Stimulated activated CD8-positive, alpha-beta memory T cell treated with anti-CD3 and anti-CD28 coated beads, Interleukin-15, amount 100 ng/mL, for 1 hour (primary cell): ENCODE measurements at places on chromosomes 4 and X.

- DNase-seq: no peak
These were observed 668.2 kb upstream of the NDST4 start for GRCh38 chr4:115781528-115782146.

DNA sequence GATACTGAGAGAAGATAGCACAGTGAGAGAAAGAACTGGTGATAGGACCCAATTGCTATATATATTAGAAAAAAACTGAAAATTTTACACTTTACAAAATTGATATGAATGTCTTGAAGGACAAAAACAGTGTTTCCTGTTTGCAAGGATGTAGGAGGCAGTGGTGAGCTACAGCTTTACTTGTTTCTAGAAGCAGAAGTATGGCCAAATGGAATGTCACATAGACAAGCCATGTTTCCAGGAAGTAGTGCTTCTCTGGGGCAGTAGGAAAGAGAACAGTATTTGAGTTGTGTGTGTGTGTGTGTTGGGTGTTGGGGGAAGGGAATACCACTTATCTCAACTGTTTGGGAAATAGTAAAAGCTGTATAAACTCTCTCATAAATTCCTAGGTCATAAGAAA, 60.9 kb upstream of the IBSP start:
- no peak for DNase-seq

DNA sequence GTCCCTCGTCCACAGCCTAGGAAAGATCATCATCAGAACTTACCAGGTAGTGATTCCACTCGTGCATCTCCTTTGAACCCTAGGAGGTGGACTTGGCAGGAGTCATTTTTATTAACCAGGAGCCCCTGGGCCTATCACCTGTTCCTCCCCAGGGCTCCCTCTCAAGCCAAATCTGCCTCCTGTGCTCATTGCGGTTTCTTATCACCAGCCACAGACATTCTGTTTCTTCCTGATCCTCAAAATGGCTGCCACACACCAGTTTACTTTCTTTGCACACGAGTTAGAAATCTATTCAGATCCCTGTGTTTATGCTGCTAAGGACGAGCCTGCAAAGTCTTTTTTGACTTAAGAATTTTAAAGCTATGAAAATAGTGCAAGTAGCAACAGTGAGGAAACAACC, 354.5 kb upstream of the BOD1L1 start:
- no peak for DNase-seq

- no peak for DNase-seq
These were observed 6.1 kb downstream of the NALF2 start for GRCh38 chrX:69510137-69510715.

DNA sequence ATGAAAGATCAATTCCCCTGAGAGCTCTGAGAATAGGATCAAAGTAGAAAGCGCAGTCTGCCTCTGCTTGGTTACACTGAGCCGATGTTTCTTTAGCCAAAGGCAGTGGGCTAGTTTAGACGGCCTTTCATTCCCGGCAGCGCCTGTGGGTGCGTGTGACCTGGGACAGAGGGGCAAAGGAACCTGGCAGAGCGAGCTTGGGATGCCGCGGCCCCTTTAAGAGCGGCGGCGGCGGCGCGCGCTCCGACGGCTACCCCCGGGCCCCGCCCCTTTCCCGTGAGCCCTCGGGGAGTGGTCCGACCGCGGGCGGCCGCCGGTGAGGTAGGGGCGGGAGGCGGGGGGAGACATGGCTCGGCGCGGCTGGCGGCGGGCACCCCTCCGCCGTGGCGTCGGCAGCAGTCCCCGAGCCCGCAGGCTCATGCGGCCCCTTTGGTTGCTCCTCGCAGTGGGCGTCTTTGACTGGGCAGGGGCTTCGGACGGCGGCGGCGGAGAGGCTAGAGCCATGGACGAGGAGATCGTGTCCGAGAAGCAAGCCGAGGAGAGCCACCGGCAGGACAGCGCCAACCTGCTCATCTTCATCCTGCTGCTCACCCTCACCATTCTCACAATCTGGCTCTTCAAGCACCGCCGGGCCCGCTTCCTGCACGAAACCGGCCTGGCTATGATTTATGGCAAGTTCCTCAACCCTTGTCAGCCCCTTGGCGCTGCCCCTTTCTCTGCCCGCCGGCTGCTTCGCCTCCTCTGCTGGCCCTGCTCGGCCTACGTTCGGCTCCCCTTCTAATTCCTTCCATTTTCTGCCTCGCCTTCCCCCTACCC, at the start of gene SLC9A6:
Gene SLC9A6 (plus strand): TSS at position 279 of the 816 bp plus-strand sequence. CDS start 224 bp downstream, at position 503.
- DNase-seq: peak; percentile 30

- DNase-seq: no peak
These were observed 1006.3 kb upstream of the AGA start for GRCh38 chr4:178448372-178449035.

GRCh38 chr4:188078116-188078515, 31.3 kb downstream of the TRIML2 start:
- DNase-seq: no peak

DNA sequence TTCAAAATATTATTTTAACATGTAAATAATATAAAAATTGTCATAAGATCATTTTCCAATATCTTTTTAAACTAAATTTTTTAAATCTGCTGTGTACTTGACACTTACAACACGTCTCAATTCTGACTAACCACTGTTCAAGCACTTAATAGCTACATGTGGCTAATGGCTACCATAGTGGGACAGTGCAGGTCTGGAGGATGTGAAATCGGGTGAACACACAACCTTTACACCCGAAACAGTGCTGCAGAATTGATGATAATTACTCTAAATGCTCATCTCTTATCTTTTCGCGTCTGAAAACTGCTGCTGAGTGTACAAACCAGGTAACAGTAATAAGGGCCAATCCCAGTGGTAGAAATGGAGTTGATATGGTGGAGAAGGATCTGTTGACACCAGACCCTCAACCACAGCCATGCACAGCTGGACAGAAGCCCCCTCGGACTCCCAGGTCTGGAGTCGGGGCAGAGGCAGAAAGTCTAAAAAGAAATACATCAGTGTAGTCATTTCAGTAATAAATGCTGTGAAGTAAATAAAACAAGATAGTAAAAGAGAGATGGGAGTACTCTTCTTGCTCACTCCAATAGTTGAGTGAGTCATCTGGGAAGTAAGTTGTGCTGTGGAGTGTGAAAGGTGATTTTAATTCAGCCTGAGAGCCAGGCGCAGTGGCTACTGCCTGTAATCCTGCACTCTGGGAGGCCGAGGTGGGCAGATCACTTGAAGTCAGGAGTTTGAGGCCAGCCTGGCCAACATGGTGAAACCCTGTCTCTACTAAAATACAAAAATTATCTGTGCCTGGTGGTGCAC, 150.0 kb downstream of the CBR4 start:
- no peak for DNase-seq

GRCh38 chrX:24081661-24082154, 27.0 kb downstream of the EIF2S3 start:
- no peak for DNase-seq

GRCh38 chr4:41512136-41512535, 25.8 kb upstream of the LIMCH1 start:
- no peak for DNase-seq

- DNase-seq: no peak
These were observed 256.6 kb downstream of the STK32B start for GRCh38 chr4:5307928-5308327.

GRCh38 chr4:8039290-8039689, 99.6 kb upstream of the AFAP1 start:
- no peak for DNase-seq

DNA sequence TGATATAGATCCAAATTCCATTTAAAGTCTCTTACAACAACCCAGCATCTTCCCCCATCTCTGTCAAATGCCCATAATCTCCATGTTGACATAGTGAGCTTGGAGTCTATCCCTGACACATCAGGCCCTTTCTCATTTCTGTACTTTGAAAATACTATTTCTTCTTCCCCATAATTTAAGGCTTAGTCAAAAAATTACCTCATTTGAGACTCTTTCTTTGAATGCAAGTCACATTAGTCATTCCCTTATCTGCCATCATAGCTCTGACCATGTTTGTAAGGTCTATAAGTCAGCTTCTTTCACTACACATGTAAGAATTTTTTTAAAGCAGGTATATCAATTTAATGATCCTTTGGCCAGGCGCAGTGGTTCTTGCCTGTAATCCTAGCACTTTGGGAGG, 99.9 kb downstream of the DDX60 start:
- DNase-seq: no peak

GRCh38 chr4:120821977-120822376, 100.5 kb downstream of the PRDM5 start:
- DNase-seq: no peak

- DNase-seq: no peak
These were observed 97.2 kb downstream of the GUCY2F start for GRCh38 chrX:109384699-109385098.

DNA sequence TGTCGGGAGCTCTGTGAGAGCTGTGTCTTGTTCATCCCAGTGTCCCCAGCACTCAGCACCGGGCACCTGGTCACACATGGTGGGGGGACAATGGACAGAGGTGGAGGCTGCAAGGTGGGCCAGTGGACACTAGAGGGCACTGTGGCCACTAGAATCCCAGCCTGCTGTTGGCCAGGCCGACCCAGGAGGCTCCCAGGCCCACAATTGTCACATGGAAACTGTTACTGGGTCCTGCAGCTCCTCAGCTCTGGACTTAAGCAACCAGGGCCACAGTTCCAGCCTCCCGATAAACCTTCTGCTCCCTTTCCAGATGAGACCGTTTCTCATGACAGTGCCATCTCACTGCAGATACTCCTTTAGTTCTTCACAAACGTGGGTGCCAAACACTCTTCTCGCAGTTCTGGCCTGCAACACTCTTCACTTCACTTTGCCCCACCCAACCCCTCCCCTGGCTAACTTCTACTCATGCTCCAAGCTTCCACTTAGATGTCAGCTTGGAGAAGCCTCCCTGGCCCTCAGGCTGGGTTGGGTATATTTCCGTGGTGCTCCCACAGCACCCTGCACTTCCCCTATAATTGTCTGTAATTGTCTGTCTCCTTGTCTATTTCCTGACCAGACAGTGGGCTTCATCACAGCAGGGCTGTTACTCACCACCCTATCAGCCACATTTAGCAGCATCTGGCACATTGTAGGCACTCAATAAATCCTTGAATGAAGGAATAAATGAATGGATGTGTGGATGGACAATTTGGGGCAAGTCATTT, 3.5 kb upstream of the IQSEC2 start:
- no peak for DNase-seq

- DNase-seq: no peak
These were observed 9.2 kb upstream of the HPGD start for GRCh38 chr4:174531486-174531885.

- DNase-seq: no peak
These were observed 566.5 kb upstream of the FRG1 start for GRCh38 chr4:189374176-189374575.

- no peak for DNase-seq
These were observed 115.4 kb upstream of the STK26 start for GRCh38 chrX:131907488-131908314.

GRCh38 chr4:123651066-123651465, 254.5 kb downstream of the SPRY1 start:
- no peak for DNase-seq

DNA sequence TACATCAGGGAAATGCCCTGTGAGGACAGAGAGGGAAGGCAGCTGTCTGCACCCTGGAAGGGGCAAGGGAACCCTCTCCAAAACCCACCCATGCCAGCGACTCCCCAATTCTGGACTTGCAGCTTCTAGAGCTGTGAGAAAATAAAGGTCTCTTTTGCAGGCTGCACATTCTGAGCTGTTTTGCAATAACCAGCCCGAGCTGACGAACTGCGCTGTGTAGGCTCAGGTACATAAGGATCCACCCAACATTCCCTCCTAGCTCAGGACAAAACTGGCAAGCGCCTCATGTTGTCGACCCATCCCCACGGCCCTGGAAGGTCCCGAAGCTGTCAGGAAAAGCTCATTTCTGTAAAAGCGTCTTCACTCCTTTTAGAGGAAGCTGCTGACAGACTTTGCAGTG, 271.8 kb downstream of the CRLF2 start:
- DNase-seq: no peak

- no peak for DNase-seq
These were observed 109.6 kb downstream of the ANXA3 start for GRCh38 chr4:78661086-78661690.

- no peak for DNase-seq
These were observed 200.7 kb downstream of the TLL1 start for GRCh38 chr4:166073783-166074182.

- no peak for DNase-seq
These were observed 44.4 kb downstream of the RBM47 start for GRCh38 chr4:40585201-40585799.

GRCh38 chr4:8093587-8094274, 64.9 kb downstream of the ABLIM2 start:
- DNase-seq: no peak

- DNase-seq: no peak
These were observed 106.4 kb upstream of the FTHL17 start for GRCh38 chrX:31178064-31178768.

DNA sequence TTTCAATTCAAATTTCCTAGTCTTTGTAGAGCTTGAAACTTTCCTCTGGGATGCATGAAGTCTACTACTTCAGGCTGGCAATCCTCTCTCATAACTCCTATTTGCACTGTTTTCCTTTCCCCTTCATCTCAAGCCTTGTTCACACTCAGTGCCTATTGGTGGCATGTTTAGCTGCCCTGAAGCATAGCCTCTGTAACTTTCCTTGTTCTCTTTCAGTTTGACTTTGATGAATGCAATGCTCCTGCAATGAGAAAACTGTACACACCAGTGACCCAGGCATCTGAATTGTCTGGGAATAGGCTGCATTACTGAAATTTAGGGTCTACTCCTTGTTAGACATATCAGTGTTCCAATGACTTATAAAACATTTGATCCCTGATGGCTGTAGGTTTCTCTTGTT, 81.7 kb downstream of the ANK2 start:
- no peak for DNase-seq

DNA sequence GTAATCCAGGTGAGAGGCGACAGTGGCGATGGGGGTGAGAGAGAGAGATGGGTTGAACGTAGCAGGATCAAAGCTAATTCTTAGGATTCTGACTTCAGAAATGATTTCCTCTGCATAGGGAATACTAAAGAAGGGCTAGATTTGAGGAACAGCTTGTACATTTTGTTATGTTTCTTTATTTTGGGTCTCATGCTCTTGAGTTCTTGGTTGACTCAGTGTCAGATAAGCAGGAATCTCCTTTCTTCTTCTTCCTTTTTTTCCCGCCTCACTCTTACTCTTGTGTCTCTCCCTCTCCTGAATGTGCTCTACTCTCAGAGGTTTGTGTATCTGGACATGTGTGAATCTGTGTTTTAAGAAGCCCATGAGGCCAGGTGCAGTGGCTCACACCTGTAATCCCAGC, 36.4 kb downstream of the FAM193A start:
- DNase-seq: no peak

GRCh38 chr4:74408639-74409038, 36.3 kb upstream of the AREG start:
- DNase-seq: no peak

DNA sequence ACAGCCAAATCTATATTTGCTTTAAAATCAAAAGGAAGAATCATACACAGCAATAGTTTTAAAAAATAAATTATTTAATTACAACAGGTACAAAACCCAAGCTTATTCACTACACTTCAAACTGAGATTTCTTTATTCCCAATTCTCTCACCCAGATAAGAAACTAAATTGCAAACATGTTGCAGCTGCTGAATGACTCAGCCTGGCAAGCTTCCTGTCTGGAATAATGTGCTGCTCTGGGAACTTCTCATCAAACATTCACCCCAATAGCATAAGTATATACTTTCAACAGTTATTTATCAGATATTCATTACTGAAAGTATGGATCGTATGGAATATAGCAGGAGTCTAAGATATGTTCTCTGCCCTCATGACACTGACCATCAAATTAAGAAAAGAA, 43.0 kb upstream of the GABRA2 start:
- no peak for DNase-seq
